Uterus (tissue), 4 donors: ENCODE measurements at places on chromosomes 7 and 10. TPM values are rescaled to one million over a fixed set of nuclear protein-coding genes. Genes with fewer than 3 reads are reported as not detected.

The FOXI2 gene
- total RNA-seq, result not detected

The AKR1C8 gene
- total RNA-seq, result not detected

The TDRD1 gene
- total RNA-seq, result not detected

The ADAMTS14 gene
- total RNA-seq, result 0.18 TPM

The DOCK1 gene
- 49.7 TPM for total RNA-seq

GRCh38 chr7:44638611-44639557 is 32.5 kb downstream of the OGDH start:
- DNase-seq, result peak; percentile 49

GRCh38 chr10:53406532-53406931 is 633.9 kb upstream of the MBL2 start:
- no peak for DNase-seq

DNA sequence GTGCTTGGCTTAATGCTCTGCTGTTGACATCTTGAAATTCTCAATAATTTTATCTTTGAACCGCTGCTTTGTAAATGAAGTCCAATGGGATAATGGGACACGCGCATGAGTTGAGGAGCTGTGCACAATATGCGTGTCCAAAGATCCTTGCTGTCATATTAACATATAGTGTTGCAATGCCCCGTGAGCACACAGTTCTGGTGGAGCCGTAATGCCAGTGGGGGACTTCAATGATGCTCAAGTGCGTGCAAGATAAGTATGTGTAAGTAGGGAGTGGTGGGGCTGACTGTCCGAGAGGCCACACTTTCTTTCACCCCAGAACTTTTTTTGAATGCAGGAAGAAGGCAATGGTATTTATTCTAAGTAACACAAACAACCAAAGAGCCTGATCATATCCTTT is 77.4 kb upstream of the HPS1 start:
- DNase-seq, result no peak

- no peak for DNase-seq
Observed at GRCh38 chr10:114713525-114714090, 55.5 kb upstream of the ABLIM1 start.

- no peak for DNase-seq
Observed at GRCh38 chr10:15754937-15755336, 35.2 kb upstream of the ITGA8 start.

- no peak for DNase-seq
Observed at GRCh38 chr7:132970257-132970656, 111.6 kb downstream of the CHCHD3 start.

DNA sequence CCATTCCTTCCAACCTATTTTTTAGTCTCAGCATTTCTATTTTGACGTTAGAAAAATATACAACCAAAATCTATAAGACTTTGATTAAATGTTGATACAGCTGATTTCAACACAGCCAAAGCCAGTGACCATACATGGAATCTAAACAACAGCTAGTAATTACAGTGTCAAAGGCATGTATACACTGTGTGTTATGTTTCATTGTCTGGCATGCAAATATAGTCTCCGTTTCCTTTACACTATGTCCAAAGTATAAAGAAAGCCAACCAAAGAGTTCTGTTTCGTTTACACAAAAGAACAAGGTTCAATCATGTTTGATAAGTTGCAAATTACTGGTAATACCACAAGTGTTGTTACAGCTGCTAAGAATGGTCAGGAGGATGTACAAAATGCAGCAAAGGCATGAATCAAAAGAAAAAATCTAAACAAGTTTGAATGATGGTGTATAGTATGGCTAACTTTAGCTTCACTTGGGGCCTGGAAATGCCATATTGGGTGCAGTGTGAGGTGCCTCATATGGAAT is 268.3 kb upstream of the FERD3L start:
- no peak for DNase-seq

DNA sequence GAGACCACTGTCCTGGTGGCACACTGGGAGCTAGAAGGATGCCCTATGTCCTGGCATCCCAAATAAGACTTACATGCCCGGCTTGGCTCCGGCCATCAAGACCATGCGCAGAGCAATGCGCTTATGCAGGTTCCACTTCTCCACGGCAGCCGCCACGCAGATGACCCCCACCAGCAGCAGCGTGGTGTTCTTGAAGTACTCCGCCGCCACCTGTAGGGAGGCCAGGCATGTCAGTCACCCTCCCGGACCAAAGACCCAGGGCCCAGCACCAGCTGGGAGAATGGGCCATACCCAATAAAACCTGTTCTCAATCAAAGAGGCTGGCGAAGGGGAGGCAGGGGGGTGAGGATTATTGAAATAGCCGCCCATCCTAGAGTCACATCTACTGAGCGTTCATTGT is 19.9 kb downstream of the SLC13A4 start:
- no peak for DNase-seq

DNA sequence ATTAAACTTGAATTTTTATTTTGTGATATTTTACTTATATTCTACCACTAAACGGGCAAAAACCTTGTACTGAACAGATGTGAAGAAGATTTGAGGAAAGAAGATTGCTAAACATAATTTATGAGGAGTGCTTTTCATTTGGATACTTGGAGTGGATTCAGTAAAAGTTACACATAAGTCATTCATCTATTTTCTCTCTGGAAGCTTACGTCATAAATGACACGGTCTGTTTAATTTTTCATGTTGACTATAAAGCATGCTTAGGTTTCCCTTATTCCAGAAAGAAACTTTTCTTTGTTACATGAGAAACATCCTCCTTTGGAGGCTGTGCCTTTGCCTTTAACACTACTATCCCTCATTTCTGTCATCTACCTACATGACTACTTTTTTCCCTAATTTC is 53.9 kb downstream of the TFEC start:
- no peak for DNase-seq
